Adrenal gland (tissue), 19 donors: ENCODE measurements at places on chromosomes 5 and 9.

DNA sequence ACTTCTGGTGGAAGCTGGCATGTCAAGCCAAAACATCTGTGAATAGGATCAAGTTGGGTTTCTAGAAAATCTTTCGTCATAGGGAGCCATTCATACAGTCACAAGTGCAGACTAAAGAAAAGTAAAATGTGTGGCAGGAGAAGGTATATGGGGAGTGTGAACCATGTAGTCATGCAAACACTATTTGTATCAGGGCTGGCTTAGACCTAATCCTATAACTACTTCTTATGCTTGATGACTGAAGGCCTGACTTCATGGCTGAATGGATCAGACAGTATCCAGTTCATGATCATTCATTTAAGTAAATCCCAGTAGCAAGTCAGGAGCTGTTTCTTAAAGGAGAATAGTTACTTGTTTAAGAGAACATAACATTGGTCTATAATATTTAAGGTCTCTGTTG lies 63.8 kb upstream of the DAPK1 start:
- H3K27ac ChIP-seq, result no peak overlapping the region
- H3K27me3 ChIP-seq, result no peaks in the 10 kb centered on the region
- no peaks in the 10 kb centered on the region for H3K4me1 ChIP-seq
- DNase-seq, result no peak
- no peaks in the 10 kb centered on the region for H3K36me3 ChIP-seq
- no peak overlapping the region for H3K4me3 ChIP-seq

DNA sequence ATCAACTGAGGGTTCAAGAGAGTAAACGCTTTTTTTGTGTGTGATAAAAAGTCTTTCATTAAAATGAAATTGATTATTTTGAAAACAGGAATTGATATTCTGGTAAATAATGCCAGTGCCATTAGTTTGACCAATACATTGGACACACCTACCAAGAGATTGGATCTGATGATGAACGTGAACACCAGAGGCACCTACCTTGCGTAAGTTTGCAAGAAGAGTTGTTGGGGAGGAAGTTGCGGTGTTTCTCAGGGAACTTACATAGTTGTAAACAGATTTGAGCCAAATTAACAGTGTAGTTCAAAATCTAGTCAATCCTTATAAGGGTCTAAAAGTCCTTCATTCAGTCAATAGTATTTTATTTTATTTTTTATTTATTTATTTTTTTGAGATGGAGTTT lies 28.9 kb downstream of the HSDL2 start:
- DNase-seq, result no peak
- peaks cover 35% of the 10 kb centered on the region for H3K36me3 ChIP-seq
- no peak overlapping the region for H3K4me3 ChIP-seq
- no peaks in the 10 kb centered on the region for H3K27me3 ChIP-seq
- H3K27ac ChIP-seq, result no peak overlapping the region

- DNase-seq, result no peak
- H3K36me3 ChIP-seq, result peaks cover 10% of the 10 kb centered on the region
- peaks cover 16% of the 10 kb centered on the region for H3K4me1 ChIP-seq
Observed at GRCh38 chr9:131630205-131630831, 85.0 kb downstream of the PRRT1B start.

- no peak overlapping the region for H3K4me3 ChIP-seq
- H3K27ac ChIP-seq, result no peak overlapping the region
- no peaks in the 10 kb centered on the region for H3K4me1 ChIP-seq
Observed at GRCh38 chr9:19568946-19569345, 160.1 kb downstream of the ACER2 start.

- H3K36me3 ChIP-seq, result no peaks in the 10 kb centered on the region
- no peak for DNase-seq
- H3K27ac ChIP-seq, result no peak overlapping the region
- H3K4me1 ChIP-seq, result no peaks in the 10 kb centered on the region
Observed at GRCh38 chr5:139379626-139380449, 3.3 kb downstream of the SLC23A1 start.

GRCh38 chr5:173953528-173954090 lies 35.4 kb upstream of the C5orf47 start:
- peaks cover 12% of the 10 kb centered on the region for H3K4me1 ChIP-seq
- H3K27ac ChIP-seq, result no peak overlapping the region
- no peak for DNase-seq
- no peaks in the 10 kb centered on the region for H3K36me3 ChIP-seq

- H3K36me3 ChIP-seq, result no peaks in the 10 kb centered on the region
- no peaks in the 10 kb centered on the region for H3K4me1 ChIP-seq
- H3K27me3 ChIP-seq, result no peaks in the 10 kb centered on the region
- no peak for DNase-seq
Observed at GRCh38 chr5:100667161-100667630, 132.0 kb downstream of the FAM174A start.

DNA sequence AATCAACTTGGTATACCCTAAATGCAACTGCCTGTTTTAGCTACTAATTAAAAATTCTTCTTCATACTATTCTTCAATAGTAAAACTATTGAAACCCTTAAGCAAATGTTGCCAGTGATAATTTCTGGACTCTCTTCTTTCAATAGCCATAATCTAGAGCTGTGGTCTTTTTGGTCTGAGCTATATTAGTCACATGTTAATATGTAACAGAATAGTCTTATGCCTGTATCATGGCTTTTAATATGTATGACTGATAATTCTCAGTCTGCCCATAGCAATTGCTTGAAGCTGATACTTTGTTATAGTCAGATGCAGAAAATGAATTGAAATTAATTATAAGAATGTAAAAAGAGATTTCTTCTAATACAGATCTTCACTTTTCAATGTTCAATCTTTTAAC lies 1871.9 kb upstream of the CDH6 start:
- no peak for DNase-seq
- no peaks in the 10 kb centered on the region for H3K4me1 ChIP-seq
- H3K27ac ChIP-seq, result no peak overlapping the region
- H3K4me3 ChIP-seq, result no peak overlapping the region

GRCh38 chr5:117454716-117455212 lies 880.1 kb upstream of the SEMA6A start:
- peak; percentile 49 for DNase-seq
- no peak overlapping the region for H3K27ac ChIP-seq
- no peaks in the 10 kb centered on the region for H3K27me3 ChIP-seq
- H3K4me3 ChIP-seq, result no peak overlapping the region
- no peaks in the 10 kb centered on the region for H3K36me3 ChIP-seq
- no peaks in the 10 kb centered on the region for H3K4me1 ChIP-seq

GRCh38 chr9:116849721-116850120 lies 162.6 kb downstream of the TRIM32 start:
- no peaks in the 10 kb centered on the region for H3K36me3 ChIP-seq
- no peaks in the 10 kb centered on the region for H3K27me3 ChIP-seq
- H3K4me1 ChIP-seq, result no peaks in the 10 kb centered on the region

DNA sequence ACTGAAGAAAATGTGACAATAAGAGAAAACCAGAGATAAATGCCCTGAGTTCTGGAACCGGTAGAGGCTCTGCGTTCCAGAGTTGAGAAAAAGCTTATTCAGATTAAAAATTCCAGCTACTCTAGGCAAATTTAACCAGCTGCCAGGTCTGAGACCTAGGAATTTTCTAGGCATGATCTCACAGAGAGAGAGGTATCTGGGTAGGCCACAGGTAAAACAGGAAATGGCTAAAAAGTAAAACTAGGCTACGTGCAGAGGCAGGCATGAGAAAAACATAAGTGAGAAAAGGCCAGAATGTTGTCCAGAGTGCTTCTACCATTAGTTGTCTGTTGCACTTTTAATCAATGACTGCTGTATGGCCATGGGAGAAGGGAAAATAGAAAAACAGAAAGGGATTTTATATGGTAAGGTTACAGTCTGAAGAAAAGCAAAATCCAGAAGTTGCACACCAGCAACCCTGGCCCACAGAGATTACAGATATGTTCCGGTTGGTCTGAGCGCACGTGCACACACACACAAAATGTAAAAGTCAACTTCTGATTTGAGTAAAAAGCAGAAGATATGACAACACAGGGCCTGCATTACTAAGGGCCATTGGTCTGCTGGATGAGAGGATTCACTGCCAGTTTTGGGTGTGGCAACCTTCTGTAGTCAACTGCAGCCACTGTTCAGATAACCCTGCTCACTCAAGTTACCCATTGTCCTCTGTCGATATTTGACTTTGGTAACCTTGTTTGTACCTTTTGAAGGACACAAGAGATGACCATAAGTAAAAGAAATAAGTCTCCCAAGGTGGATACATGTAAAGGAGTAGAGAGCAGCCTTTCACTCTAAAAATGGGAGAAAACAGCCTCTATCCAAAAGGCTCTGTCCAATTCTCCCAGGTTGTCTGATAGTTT lies 266.0 kb downstream of the DTWD2 start:
- no peaks in the 10 kb centered on the region for H3K36me3 ChIP-seq
- no peak overlapping the region for H3K27ac ChIP-seq
- H3K4me1 ChIP-seq, result no peaks in the 10 kb centered on the region
- no peak overlapping the region for H3K4me3 ChIP-seq
- H3K27me3 ChIP-seq, result no peaks in the 10 kb centered on the region

- H3K27me3 ChIP-seq, result no peaks in the 10 kb centered on the region
- peaks cover 18% of the 10 kb centered on the region for H3K4me1 ChIP-seq
- no peaks in the 10 kb centered on the region for H3K36me3 ChIP-seq
- no peak for DNase-seq
- no peak overlapping the region for H3K4me3 ChIP-seq
- no peak overlapping the region for H3K27ac ChIP-seq
Observed at GRCh38 chr9:133852431-133852830, 114.3 kb upstream of the SARDH start.

DNA sequence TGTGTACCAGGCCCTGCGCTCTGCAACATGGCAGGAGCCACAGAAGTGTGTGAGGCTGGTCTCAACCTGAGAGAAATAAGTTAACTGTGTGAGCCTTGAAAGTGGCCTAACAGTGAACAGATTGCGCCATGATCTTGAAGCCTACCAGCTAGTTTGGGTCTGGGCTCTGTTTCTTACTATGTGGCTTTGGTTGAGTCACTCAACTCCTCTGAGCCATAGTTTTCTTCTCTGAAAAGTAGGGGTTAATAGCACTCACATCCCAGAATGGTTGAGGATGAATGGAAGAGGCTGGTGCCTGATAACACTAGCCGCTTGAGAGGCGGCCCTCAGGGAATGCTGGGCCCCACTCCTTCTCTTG lies 121.5 kb downstream of the RGS3 start:
- no peak overlapping the region for H3K27ac ChIP-seq
- H3K4me3 ChIP-seq, result no peak overlapping the region
- DNase-seq, result no peak
- peaks cover 42% of the 10 kb centered on the region for H3K4me1 ChIP-seq

- DNase-seq, result no peak
- peaks cover 14% of the 10 kb centered on the region for H3K4me1 ChIP-seq
- H3K4me3 ChIP-seq, result no peak overlapping the region
- H3K27me3 ChIP-seq, result no peaks in the 10 kb centered on the region
- no peaks in the 10 kb centered on the region for H3K36me3 ChIP-seq
- no peak overlapping the region for H3K27ac ChIP-seq
Observed at GRCh38 chr9:121889990-121890563, 203.0 kb downstream of the TTLL11 start.

- no peaks in the 10 kb centered on the region for H3K4me1 ChIP-seq
- H3K4me3 ChIP-seq, result no peak overlapping the region
- H3K36me3 ChIP-seq, result no peaks in the 10 kb centered on the region
- no peak overlapping the region for H3K27ac ChIP-seq
Observed at GRCh38 chr5:124546643-124547042, 199.8 kb downstream of the ZNF608 start.

- no peak overlapping the region for H3K27ac ChIP-seq
- H3K4me1 ChIP-seq, result no peaks in the 10 kb centered on the region
- H3K4me3 ChIP-seq, result no peak overlapping the region
- H3K27me3 ChIP-seq, result no peaks in the 10 kb centered on the region
- no peak for DNase-seq
Observed at GRCh38 chr5:58771796-58772195, 188.9 kb downstream of the RAB3C start.

- no peaks in the 10 kb centered on the region for H3K27me3 ChIP-seq
- peaks cover 17% of the 10 kb centered on the region for H3K4me1 ChIP-seq
- no peak overlapping the region for H3K4me3 ChIP-seq
Observed at GRCh38 chr5:32272746-32273145, 40.0 kb downstream of the MTMR12 start.

GRCh38 chr9:15372455-15372854 lies 50.2 kb upstream of the SNAPC3 start:
- DNase-seq, result no peak
- no peaks in the 10 kb centered on the region for H3K36me3 ChIP-seq
- H3K4me3 ChIP-seq, result no peak overlapping the region
- H3K27me3 ChIP-seq, result no peaks in the 10 kb centered on the region
- no peaks in the 10 kb centered on the region for H3K4me1 ChIP-seq

- no peak overlapping the region for H3K27ac ChIP-seq
- no peaks in the 10 kb centered on the region for H3K36me3 ChIP-seq
- H3K27me3 ChIP-seq, result no peaks in the 10 kb centered on the region
- no peak overlapping the region for H3K4me3 ChIP-seq
- no peak for DNase-seq
Observed at GRCh38 chr5:58640011-58640410, 57.1 kb downstream of the RAB3C start.

GRCh38 chr5:80793354-80793753 lies 138.6 kb upstream of the DHFR start:
- H3K36me3 ChIP-seq, result no peaks in the 10 kb centered on the region
- H3K27me3 ChIP-seq, result no peaks in the 10 kb centered on the region
- H3K4me1 ChIP-seq, result no peaks in the 10 kb centered on the region
- DNase-seq, result no peak
- H3K4me3 ChIP-seq, result no peak overlapping the region

- DNase-seq, result no peak
- H3K27ac ChIP-seq, result no peak overlapping the region
- H3K36me3 ChIP-seq, result no peaks in the 10 kb centered on the region
- H3K4me3 ChIP-seq, result no peak overlapping the region
- H3K4me1 ChIP-seq, result no peaks in the 10 kb centered on the region
Observed at GRCh38 chr5:62038024-62038423, 268.0 kb upstream of the KIF2A start.

GRCh38 chr5:174773371-174773770 lies 49.0 kb downstream of the MSX2 start:
- H3K27ac ChIP-seq, result no peak overlapping the region
- DNase-seq, result no peak
- no peaks in the 10 kb centered on the region for H3K36me3 ChIP-seq
- no peak overlapping the region for H3K4me3 ChIP-seq
- no peaks in the 10 kb centered on the region for H3K4me1 ChIP-seq

DNA sequence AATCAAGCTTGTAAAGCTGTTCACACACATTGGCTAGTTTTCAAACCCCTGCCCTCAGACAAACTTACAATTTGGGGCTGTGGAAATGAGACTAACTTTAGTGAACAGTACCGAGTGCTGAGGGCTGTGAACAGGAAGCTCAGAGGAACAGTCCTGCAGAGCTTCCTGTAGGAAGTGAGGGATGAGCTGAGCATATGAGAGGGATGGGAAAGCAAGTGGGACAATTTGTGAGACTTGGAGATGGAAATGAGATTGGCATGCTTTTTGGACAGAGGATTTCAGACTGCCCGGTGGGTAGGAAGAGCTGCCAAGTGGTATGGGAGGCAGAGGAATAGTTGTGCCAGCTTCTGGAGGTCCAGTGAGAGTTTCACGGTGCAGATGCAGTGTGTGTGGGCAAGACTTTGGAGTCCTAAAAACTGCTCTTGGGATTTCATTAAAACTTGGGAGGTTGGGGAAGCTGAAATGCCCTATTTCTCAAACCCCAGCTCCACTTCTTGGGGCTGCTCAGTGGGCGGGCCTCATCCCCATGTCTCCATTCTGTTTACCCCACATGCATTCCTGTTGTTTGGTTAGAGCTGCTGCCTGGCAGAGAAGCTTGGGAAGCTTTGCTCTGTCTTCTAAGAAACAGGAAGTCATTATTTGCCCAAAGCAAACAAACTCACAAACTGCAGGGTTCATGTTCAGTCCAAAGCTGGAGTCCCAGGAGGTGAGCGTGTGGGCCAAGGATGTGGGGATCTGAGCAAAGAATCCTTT lies 267.5 kb downstream of the ZSWIM6 start:
- peak; percentile 10 for DNase-seq
- H3K4me3 ChIP-seq, result no peak overlapping the region
- no peaks in the 10 kb centered on the region for H3K27me3 ChIP-seq
- H3K4me1 ChIP-seq, result no peaks in the 10 kb centered on the region
- no peak overlapping the region for H3K27ac ChIP-seq
- no peaks in the 10 kb centered on the region for H3K36me3 ChIP-seq
